NCI-H1436 treated with DMSO at 0.1 percent for 48 hours (cell line): ENCODE measurements at places on chromosomes 3 and 15.

GRCh38 chr3:50235716-50236483 lies at the start of gene GNAI2:
TSS of gene GNAI2 (plus strand) at chr3:50236204. CDS start at chr3:50236336, 132 bp downstream.
- peak; percentile 58 for DNase-seq

DNA sequence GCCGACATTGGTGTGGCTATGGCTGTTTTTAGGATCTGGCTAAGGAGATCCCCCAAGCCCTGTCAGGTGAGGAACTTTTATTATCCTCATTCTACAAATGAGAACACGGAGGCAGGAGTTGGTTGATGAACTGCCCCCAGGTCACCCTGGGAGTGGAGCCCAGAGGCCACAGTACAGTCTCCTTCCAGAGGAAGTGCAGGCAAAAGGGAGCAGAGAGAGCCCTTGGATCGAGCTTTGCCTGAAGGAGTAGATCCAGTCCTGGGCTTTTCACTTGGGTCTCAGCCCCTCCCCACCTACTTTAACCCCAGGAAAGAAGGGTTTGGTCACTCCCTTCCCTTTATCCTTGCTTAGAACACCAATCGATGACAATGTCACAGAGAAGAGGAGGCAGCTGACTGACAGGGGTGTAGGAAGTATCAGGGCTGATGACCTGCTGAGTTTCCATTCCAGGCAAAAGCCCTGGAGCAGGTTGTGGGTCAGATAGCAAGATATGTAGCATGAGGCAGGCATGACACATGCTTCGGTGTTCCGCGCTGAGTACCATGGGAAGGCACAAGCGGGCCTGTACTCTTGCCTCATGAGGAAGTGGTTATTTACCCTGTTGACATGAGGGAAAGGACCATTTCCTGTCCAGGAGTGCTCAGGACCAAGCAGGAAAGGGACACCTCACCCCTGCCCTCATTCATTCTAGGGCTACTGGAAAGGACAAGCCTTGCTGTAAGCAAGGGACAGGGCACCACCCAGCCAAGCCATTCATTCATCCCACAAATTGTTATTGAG lies 5.8 kb upstream of the PLA2G4D start:
- DNase-seq: no peak

GRCh38 chr15:72242775-72243370 lies 11.9 kb upstream of the PKM start:
- no peak for DNase-seq

GRCh38 chr15:62989366-62990055 lies 53.0 kb upstream of the TPM1 start:
- no peak for DNase-seq

- no peak for DNase-seq
These were observed 102.3 kb downstream of the PIK3CB start for GRCh38 chr3:138732456-138732855.

GRCh38 chr15:67826717-67827561 lies 1.6 kb downstream of the SKOR1 start:
- DNase-seq: no peak
